ENCODE measurements at places on chromosomes 5 and 9.

DNA sequence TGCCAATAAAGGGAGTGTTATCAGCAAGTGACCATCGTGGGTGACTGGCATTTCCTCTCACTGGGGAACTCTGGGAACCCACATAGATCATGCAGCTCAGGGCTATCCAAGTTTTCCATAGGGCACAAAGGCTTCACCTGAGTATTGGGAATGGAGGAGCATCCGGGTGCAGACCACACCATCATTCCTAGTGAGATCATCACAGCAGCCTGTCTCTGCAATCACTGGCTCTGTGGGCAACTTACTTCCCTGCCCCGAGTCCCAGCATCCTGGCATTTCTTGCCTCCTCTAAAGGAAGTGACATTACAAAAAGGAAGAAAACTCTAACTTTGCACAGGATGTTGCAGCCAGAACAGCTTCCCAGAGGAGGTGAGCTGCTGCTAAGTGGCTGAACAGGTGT is 80.6 kb upstream of the SHB start:
- no peak for DNase-seq

DNA sequence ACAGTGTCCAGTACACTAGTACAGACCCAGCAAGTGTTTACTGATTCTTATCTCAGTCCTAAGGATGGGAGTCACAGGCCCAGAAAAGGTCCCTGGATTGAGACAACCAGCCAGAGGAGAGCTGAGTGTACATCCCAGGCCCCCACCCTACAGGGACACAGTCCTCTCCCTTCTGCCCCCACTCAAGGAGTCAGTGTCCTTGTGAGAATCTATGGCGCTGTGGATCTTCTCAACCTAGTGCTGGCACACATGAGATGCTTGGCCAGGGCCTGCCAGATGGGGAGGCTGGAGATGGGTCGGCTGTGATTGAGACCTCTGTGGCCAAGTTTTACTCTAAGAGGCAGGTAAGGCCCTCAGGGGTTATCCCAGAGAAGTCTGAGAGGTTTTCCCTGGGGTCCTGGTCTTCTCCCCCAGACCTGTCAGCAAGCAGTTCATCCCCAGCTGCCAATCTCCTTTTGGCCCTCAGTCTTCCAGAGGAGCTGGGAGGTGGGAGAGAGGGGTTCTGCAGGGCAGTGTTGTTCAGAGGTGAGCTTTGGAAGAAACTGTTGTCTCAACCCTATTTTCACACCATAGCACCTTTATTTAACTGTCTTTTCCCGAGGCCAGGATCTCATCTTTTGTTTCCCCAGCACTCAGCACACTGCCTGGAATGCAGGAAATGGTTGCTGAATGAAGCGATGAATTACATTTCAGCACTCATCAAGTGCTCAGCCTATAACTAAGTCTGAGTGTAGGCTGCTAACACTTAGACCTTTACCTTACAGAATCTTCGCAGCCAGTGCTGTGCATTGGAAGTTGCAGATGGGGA is 3.2 kb upstream of the NSD1 start:
- DNase-seq = no peak

DNA sequence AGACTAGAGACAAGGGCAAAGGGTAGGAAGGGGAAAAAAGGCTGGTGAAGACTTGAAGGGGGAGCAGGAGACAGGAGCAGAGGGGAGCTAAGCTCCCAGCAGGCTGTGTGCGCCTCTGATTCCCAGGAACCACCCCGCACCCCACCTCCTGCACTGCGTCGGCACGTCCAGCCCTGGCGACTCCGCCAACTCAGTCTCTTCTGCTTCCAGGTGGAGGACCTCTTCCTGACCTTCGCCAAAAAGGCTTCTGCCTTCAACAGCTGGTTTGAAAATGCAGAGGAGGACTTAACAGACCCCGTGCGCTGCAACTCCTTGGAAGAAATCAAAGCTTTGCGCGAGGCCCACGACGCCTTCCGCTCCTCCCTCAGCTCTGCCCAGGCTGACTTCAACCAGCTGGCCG is 30.5 kb downstream of the DYNC2I2 start:
- DNase-seq = no peak

DNA sequence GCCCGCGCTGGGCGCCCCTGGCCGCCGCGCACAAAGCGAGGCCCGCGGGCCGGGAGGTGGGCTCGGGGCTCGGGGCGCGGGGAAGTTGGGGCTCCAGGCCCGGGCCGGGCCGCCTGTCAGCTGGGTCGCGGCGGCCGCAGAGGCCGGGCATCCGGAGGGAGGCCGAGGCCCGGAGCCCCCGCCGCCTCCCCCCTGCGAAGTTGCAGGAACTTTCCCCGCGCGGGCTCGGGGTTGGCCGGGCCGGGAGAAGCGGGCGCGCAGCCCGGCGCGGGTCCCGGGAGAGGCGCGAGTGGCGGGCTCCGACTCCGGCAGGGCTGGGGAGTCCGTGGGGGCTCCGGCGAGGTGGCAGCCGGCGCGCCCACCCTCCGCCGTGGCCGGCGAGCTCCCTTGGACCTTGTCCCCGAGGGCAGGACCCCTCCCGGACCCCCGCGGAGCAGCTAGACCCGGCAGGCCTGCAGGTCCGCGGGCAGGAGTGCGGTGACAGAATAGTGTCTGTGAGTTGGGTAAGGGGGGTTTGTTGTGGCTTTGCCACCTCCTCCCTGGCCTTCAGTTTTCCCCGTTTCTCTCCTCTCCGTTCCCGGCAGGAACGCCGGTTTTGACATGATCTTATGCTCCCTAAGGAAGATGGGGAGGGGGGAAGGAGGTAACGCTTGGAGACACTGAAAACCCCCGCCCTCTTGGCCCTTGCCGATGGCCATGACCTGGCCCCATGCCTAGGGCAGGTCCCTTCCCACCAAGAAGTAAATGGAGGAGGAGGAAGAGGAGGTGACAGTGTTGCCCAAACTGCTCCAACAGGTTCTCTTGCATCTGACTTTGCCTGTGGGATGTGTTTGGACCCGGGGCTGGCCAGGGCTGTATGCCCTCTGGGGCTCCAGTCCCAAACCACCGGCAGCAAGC is 942 bp downstream of the PHF2 start:
- DNase-seq = peak; percentile 22

- no peak for DNase-seq
These were observed 135.3 kb downstream of the ROR2 start for GRCh38 chr9:91814753-91815152.

DNA sequence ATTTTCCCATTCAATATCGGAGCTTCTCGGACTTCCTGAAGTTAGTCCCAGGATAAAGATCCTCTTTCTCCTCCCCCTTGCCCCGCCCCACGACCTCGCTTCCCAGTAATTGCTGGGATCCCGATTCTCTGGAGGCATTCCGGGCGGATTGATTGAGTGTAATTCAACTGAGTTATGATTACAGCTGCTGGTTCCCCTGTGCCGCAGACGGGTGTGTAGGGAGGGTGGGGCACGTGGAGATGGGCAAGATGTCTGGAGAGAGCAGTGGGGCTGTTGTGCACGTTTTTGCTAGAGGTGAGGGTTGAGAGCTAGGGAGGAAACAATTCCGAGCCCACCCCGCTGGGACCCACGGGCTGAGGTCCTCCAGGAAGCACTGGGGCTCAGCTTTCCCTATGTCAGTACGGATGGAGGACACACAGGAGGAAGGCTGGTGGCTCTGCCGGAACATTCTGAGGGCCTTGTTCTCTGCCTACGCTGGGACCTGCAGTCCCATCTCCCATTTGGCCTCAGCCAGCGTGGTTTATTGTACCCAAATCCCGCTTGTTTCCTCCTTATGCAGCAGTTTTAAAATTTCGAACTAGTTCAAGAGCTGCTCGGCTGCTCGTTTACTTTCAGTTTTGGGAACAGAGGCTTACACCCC is 2.4 kb upstream of the DMRT2 start:
- DNase-seq = peak; percentile 27

All from T-helper 1 cell (primary cell).